Inflammatory macrophage (primary cell): ENCODE measurements at places on chromosomes 4 and X.

GRCh38 chrX:19064175-19064574, 58.1 kb downstream of the ADGRG2 start:
- no peak for DNase-seq

DNA sequence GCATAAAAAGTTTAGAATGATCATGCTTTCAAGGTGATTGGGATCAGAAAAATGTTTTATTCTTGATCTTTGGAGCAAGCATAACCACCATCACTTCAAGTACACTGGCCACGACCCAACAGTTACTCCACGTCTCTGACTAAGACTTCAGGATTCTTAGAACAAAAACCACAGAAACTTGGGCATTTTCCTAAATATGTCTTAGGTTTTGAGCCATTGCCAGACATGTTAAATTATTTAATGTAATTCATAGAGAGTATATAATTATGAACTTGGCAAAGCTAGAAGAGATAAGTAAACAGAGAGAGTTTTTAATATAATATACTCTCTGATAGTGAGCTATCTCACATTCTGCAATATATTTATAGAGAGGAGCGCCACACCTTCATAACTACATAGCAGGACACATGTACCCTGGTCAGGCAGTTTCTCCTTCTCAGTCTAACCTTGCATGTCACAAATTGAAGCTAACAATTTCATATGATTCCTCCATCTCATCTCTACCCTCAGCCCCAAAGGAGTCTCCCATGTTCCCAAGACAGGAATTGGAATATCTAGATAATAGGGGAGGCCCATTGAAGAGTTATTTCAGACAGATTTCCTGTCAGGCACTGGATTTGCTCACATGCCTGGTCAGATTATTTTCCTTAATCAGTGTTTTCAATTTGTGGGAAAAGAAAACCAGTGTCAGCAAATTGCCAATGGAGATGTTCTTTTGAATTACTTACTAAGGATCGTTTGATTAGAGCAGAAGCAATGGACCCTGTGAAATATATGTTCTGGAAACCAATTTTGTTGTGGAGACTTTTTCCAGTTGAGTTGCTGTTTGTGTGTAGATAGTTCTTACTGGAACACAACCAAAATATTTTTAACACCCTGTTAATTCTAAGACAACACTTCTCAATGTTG, 61.7 kb upstream of the GUCY1A1 start:
- no peak for DNase-seq

GRCh38 chrX:132615391-132616131, 126.7 kb upstream of the MBNL3 start:
- peak; percentile 46 for DNase-seq

DNA sequence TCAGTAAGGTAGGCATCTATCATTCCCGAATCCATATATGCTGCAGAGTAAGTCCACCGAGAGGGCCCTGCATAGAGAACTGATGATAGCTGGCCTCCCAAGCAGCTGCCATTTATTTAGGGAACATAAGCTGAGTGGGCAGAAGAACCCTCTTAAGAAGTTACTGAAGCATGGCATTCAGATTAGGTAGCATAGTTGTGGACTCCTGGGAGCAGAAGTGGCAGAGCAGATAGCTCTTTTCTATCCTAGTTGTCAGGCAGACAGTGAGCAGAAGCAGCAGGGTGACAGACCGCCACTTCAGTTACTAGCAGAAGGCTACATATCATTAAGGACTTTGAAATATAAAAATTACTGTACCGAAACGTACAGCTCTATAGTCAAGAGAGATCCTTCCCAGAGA, 454.7 kb downstream of the PPP4R3C start:
- no peak for DNase-seq
